ENCODE measurements at places on chromosomes 6 and 20.

DNA sequence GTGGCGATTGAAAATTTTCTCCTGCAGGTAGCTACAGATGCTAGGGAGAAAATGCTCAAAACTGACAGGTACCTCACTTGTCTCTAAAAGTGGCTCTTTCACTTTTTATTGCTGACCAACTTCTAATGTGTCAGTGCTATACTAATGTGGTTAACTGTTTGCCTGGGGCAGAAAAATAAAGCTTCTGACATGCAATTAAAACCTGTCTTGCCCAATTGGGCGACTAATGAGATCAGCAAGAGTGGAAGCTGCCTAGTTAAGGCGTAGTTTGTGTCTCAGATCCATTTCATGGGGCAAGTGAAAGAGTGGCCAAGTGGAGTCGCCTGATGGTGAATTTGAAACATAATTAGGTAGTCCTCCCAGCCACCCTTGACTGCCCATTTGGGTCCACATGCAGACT, 193.3 kb downstream of the TSHZ2 start:
- DNase-seq: no peak

GRCh38 chr6:110620065-110620464, 143.7 kb upstream of the SLC22A16 start:
- DNase-seq: no peak

DNA sequence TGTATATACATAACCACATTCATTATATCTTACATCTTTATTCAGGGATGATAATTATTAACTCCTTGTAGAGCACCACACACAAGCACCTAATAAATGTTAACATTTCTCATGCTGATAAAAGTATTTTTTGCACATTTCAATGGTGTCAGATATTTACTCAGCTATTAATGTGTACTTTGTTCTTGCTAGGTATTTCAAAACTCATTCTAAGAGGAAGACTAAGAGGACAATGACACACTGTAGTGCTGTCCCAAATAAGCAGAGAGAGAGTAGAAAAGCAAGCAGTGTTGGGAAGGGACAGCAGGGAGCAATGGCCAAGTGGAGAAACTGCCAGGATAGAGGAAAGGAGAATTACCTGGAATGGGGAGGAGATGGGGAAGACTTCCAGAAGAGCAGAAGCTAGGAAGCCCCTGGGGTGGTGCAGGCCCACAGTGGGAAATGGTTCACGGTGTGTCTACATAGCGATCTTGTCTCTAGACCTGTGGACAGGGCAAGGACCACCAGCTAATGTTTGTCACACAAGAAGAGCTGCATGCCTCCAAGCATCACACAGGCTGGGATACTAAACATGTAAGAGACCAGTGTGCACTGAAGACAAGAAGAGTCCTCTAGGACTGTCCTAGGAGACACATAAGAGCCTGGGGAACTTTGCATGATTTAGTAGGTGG, 55.3 kb downstream of the RARS2 start:
- no peak for DNase-seq

- no peak for DNase-seq
These were observed 665.7 kb upstream of the GJE1 start for GRCh38 chr6:141467041-141467440.

DNA sequence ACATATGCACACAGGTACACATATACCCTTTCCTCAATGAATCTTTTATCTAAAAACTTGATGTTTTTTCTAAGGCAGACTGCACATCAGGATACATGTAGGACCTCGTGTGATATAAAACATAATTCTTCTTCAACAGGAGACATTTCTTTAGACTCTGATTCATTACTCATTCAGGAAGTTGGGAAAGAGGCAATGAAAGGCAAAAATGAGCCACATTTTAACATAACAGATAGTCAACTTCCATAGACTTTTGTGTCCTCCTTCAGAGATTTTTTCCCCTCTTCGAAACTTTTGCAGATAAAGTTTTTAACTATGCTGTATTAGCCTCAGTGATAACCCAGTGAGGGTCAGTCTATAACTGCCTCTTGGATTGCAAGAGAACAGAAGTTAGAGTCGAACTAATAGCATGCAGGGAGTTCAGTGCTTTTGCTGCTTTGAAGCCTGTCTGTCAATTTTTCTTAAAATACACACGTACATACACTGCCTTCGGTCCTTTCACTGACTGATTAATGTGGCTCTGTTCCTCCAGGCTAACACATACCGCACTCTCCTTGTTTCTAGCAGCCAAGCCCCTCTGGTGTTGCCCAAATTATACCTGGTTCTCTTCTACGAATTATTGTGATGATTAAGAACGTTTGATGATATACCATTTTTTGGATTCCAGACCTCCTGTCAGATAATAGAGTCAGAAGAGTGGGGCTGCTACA, 562.5 kb upstream of the MAP3K7 start:
- no peak for DNase-seq

DNA sequence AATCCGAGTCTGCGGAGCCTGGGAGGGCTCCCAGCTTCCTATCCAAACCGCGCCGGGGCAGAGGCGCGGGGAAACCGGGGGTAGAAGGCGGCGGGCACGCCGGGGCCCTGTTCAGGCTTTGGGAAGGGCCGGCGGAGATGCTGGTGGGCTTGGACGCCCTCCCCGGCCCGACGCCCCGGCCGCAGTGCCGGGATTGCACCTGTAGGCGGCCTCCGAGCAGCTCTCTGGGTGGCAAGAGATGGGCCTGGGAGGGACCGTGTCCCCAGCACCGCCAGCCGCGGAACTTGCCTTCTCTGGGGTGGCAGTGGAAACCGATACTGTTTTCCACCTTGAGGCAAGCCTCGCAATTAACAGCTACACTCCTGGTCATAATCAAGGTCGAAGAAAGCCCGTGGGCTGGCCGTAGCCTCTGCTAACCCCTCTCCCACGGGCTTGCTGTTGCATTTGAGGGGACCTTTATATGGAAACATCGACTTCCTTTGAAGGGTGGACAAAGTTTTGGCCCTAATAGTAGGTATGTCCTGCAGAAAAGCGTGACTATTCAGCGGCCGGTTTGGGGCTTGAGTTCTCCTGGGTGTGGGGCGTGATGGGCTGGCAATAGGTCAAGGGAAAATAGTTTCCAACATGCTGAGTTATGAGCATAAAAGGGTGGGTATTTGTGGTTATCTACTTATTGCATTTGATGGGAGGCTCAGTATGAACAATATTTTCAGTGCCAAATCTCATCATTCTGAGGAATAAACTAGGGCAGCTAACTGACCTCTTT, 1.1 kb upstream of the JAG1 start:
- DNase-seq: peak; percentile 11

- DNase-seq: no peak
These were observed 7.7 kb downstream of the BRPF3 start for GRCh38 chr6:36204068-36204753.

DNA sequence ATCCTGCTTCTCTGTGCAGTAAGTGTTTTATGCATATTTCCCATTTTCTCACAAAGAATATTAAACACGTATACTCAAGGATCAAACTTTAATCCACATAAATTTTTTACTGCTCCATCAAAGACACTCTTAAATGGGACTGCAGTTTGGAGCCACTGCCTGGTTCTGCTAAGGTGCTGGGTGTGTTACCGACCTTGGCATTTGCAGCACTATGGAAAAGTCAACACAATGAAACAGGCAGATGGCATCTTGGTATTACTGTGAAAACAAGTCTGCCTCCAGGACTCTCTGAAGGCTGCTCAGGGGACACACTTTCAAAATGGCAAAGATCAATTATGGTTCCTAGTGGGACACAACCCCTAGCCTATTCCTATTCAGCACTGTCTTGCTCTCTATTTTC, 17.3 kb upstream of the HLA-G start:
- no peak for DNase-seq

DNA sequence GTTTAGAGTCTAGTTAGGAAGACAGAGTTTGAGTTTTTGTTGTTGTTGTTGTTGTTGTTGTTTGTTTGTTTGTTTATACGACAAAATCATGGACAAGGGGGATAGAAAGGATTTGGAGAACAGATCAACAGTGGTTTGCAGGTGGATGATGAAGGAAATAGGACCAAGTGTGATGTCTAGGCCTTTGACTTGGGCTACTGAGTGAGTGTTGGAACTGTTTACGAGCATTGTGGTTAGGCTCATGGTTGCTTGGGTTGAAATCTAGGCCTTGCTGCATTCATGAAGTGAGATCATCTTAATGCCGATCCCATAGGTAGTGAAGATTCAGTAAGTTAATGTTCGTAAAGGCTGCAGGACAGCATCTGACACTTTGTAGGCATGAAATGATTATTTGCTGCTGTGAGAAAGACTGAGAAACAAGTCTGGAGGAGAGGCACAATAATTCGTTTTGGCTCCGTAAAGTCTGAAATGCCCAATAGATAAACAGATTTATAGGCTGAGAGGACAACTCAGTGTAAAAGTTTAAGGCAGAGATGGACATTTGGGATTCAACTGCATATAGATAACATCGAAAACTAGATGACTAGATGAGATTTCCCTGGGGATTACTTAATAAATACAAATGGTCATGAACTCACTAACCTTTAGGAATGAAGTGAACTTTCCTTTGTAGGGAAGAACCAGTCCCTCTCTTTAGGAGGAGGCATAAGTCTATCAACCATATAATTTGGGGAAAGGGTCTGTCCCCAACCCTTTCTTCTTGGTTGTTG, 70.0 kb downstream of the HDDC2 start:
- no peak for DNase-seq

DNA sequence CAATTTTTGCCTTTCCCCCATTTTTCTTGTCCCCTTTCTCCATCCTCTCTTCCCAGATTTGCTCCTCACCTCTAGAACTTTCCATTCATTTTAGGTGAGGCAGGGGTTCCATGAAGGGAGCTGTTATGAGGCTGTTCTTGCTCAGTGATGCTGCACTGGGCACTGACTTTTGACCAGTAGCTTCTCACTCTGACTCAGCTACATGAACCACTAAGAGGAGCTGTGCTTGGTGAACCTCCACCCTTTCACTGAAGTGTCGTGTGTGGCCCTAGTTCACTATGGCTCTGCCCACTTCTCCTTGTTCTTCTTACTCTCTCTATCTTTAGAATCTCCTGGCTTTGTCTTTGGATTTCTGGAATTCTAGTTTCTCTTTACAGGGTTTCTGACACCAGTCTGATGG, 307.1 kb upstream of the RNF24 start:
- no peak for DNase-seq

- no peak for DNase-seq
These were observed 401.2 kb downstream of the THBS2 start for GRCh38 chr6:168852376-168852884.
